Midbrain (tissue), 1 donor: ENCODE measurements at places on chromosomes 6 and 20.

- DNase-seq, result no peak
Observed at GRCh38 chr20:9161311-9161710, 92.4 kb downstream of the PLCB4 start.

GRCh38 chr6:81608776-81609175 is 143.7 kb downstream of the TENT5A start:
- DNase-seq, result no peak

DNA sequence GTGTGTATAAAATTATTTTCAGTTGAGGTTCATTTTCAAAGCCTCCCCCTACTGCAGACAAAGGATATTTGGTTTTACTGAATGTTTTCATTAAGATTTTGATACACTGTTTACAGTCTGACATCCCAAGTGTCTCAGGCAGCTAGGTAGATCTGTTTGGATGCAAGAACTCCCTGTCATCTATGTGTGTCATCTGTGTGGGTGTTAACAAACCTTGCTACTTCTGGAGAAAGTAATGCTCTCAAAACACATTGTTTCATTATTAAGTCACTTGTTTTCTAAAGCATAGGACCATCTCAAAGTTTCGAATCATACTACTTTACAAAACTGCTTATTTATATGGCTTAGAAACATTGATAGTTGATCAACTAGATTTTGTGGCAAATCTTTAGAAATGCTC is 114.5 kb upstream of the TMEM170B start:
- no peak for DNase-seq

DNA sequence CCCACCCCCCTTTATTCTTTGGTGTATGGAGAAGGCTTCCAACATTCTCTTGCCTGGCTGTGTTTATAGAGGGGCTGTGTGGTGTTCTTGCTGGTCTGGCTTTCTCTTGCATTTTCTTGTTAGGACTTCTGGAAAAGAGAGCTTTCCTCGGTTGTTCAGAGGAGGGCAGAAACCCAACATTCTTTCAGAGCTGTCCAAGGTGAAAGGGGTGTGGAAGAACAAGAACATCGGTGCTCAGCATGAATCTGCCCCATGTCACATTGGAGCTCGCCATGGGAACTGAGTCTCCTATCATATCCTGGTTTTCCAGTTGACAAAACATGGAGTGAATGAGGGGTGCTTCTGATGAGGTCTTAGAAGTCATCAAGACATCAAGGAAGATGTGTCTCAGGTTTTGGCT is 281.8 kb downstream of the RNF144B start:
- DNase-seq, result no peak

DNA sequence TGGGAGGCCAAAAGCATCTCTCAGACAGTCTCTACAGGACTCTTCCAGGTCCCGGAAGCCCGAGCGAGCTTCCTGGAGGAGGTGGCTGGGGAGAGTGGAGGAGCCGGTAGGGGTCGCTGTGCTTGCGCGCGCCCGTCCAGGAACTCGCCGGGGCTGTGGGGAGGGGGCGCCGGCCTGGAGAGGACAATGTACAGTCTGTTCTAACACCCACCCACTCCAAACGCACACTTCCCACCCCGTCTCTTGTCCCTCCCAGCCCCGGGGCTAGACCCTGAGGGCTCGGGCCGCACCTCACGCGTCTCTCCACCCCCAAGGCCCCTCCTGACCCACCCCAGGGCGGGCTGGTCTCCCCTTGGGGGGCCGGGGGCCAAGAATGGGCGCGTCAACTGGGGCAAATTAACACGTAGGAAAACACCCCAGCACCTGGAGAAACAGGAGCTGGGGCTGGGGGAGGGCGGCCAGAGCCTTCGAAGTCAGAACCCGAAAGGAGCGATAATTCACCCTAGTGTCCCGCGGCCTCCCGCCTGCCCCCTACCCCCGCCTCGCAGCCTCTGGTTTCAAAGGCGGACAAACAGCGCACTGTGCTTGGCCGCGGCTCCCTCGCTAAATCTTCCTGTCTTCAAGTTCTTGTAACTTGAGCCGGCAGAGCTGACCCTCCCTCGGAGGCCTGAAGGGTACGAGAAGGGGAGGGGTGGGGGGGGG is 103.2 kb upstream of the FOXP4 start:
- no peak for DNase-seq

DNA sequence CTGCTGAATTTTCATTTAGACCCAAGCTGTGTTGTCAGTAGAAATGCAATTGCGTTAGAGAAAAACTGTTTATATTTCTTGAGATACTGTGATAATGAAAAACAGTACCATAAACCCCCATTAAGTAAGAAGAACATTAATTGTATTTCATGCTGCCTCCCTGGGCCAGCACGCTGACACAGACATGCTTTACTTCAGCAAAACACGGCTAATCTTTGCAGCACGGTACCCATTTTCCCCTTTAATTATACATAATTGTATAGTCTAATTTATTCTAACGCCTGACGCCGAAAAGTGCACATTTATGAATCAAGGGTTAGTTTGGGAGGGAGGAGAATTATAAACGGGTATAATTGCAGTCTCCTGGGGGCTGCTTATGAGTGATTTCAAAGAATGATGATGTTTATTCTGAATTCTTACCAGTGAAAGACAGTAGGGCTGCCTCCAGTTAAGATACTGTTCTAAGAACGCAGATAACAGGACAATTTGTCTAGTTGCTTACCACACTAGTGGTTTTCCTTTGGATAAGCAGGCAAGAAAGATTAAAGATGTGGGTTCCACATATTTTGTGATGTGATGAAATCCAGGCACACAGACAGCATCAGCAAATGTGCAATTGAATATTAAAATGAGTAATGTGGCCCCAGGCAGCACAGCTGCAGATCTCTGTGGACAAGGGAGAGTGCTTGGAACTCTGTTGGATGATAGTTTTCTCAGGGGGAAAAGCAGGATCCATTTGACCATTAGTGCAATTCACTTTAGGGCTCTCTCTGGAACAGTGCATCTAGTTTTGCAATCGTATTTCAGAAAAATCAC is 4.7 kb upstream of the SULF2 start:
- no peak for DNase-seq

DNA sequence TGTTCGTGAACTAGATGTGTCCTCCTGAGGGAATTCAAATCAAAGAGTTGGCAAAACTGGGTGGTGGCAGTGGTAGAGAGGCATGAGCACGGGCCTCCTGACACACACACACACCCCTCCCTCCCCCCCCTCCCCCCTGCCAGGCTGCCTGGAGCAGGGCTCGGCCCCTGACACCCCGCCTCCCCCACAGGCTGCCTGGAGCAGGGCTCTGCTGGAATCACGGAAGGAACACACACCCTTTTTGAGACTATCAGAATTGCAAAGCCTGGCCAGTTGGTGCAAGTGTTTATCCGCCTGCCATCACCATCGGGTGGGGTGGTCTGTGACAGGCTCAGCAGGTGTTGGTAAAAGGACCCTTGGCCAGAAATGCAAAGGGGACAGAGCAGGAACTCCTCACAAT is 59.0 kb downstream of the FAM120B start:
- no peak for DNase-seq

DNA sequence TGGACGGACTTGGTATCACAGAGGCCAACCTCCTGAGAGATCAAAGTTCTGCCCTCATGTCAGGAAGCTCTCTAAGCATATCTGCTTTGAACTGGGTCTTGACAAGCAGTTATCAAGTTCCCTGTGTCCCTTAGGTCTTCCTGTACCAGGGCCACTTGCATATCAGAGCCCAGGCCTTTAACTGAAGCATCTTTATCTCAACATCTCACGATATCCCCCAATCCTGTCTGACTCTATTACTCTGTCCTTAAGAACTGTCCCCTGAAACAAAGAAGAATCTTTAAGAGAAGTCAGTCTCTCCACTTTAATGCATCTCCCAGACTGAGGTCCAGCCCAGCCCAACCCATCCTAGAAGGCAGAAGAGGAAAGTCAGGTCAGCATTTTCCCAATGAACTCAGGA is 8.2 kb downstream of the MAS1L start:
- no peak for DNase-seq

DNA sequence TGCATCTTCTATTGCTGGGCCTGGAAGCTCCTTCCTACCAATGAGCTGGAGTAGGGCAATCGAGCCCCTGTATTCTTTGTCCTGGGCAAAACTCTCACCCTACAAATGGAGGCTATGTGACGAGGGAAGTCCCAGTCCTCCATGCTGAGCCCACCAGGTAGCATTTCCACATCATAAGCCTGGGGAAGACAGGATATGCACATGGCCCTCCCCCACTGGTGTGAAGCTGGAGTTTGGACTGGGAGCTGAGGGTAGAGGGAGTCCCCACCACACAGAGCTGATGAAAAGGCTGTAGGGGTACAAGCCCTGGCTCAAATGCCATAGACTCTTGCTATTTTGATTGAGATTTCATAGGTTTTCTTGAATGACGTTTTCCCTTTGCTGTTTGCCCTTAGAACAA is 99.5 kb upstream of the FOXC1 start:
- DNase-seq, result no peak

GRCh38 chr20:17735959-17736621 is 36.3 kb downstream of the BANF2 start:
- no peak for DNase-seq

GRCh38 chr20:60540591-60540990 is 582.4 kb downstream of the CDH26 start:
- no peak for DNase-seq

- no peak for DNase-seq
Observed at GRCh38 chr6:10831609-10832008, 6.7 kb downstream of the MAK start.

- no peak for DNase-seq
Observed at GRCh38 chr20:53870426-53871315, 199.7 kb downstream of the BCAS1 start.

DNA sequence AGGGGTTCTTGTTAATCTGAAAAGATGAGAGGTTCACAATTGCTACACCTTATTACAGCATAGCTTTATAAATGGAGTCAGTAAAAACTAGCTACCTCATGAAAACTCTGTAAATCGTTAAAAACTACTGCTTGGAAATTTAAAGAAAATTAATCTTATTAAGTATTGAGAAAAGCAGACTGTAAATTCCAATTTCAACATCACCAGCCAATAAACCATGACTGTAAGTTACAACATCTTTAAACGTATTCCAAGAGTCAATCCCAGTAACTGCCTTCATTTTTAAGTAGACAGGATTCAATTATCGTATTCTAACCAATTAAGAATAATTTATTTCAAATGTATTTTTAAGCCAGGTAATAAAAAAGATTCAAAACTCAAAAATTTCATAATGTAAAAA is 70.3 kb downstream of the ATG5 start:
- DNase-seq, result no peak

DNA sequence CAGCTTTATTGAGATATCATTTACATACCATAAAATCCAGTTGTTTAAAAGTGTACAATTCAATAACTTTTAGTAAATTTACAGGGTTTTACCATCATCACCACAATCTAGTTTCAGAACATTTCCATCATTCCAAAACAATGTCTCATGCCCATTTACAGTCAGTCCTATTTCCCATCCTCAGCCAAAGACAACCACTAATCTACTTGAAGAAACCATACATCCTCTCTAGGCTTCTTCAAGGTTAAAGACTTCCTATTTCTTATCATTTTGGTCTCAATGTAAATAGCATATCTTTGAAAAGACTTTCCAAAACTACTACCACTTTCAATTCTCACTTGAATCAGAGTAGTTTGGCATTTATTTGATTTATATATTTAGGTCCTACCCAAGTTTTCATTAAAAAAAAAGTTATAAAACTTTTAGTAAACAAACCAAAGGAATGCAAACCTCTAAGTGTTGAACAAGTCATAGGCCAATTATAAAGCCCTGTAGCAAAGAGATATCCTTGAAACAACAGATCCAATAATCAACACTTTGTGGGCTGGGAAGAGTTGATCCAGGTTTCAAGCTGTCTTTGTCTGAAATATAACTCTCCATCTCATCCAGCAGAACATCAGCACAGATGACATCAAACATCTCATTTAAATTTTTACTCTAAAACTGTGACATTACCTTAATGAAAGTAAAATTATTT is 211.3 kb upstream of the RUNX2 start:
- DNase-seq, result no peak
